ENCODE measurements at places on chromosomes 2 and 18.
A peak's percentile ranks its signal among the peaks of the same experiment; 100 is the strongest.

GRCh38 chr2:99626158-99626557 lies 136.3 kb upstream of the REV1 start:
- DNase-seq: no peak

DNA sequence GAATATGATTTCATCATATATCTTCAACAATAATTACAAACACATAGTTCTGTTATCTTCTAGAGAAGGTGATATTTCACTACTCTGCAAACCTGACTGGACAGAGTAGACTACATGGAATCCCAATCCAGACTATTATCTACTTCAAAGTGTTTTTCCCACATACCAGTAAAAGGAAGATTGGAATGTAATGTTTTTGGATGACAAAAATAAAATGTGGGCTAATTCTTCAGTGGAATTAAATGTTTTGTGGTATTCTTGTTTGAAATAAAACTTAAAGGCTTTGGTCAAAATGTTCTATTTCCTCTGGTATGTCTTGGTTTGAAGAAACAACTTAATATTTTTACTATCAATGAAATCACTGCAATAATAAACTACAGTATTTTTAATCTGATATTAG lies 22.1 kb downstream of the COL5A2 start:
- DNase-seq: no peak

DNA sequence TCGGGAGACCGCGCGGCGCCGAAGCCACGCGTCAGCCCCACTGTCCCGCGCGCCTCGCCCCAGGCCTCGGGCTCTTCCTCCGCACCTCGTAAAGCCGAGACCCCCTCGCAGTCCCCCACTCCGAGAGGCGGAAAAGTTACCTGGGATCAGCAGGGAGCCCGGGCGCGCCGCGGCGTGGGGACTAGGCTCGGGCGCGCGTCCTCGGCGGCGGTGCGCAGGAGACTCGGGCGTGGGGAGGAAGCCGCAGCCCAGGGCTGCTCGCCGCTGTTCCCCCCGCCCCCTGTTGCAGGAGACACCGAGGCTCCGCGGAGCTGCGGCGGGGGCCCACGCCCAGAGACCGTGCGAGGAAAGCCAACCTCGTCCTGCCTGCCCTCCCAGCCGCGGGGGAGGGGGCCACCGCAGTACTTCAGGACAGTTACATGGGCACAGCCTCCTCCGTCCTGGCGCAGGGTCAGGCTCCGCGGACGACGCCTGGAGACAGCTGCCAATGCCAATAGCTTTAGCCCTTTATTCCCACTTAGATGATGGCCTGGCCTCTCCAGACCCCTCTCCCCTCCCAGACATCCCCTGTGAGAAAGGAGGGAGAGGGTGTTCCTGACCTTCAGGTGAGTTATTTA lies at the start of gene EPB41L3:
EPB41L3 (minus strand) TSS at position 225 of the 617 bp plus-strand sequence. CDS start 54,814 bp downstream, outside the sequence.
- no peak for DNase-seq

DNA sequence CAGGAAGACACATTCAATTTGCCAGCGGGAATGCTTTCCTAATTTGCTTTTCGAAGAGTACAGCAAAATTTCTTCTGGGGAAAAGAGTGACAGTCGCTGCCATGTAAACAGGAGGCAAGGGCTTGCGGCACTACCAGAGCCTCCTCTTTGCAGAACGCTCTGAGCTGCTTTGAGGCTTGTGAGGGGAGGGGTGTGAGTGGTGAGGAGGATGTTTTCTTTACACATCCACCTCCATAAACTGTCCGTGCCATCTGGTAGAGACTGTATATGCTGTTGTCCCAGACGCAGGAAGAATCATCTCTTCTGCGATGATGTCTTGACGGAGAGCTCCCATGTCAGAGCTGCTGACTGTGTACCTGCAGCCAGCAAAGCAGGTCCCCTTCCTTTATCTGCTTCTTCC lies 138.0 kb downstream of the SOCS6 start:
- no peak for DNase-seq

- DNase-seq: peak; percentile 32
Measured at GRCh38 chr2:219368690-219369191, 19.0 kb downstream of the DNPEP start.

DNA sequence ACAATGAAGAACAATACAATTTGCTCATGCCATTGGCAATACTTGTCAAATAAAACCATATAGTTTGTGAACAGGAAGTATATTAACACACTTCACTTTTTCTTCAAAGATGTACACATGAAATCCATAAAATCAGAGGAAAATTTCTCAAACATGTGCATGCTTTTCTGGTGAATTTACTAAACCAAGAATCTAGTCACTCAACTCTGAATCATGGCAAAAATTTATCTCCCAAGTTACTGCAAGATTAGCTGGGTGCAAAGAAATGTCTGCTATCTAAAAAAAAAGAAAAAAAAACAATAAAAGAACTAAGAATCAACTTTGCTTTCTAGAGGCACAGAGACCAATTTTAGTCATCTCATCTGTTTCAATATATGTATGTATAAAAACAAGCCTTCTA lies 419.2 kb downstream of the NR4A2 start:
- DNase-seq: no peak

GRCh38 chr2:71995067-71995665 lies 152.5 kb downstream of the CYP26B1 start:
- DNase-seq: no peak

DNA sequence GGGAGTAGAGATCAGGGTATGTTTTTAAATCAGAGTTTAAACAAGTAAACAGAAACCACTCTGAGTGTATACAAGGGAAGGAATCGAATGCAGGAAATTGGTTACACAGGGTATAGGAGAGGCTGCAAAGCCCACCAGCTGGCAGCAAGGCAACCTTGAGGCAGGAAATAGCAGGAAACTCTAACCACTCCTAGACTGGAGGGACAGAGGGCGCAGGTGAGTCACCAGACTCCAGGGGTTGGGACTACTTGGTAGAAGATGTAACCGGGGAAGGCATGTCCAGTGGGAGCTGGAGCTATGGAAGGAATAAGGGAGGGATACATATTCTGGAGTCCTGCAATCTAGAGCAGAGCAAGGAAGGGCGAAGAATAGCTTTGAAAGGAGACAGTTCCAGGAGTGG lies 152.3 kb downstream of the MEIS1 start:
- DNase-seq: no peak

GRCh38 chr18:26014462-26014861 lies 76.0 kb downstream of the SS18 start:
- DNase-seq: no peak

GRCh38 chr2:151777935-151778334 lies 43.7 kb upstream of the NEB start:
- no peak for DNase-seq

DNA sequence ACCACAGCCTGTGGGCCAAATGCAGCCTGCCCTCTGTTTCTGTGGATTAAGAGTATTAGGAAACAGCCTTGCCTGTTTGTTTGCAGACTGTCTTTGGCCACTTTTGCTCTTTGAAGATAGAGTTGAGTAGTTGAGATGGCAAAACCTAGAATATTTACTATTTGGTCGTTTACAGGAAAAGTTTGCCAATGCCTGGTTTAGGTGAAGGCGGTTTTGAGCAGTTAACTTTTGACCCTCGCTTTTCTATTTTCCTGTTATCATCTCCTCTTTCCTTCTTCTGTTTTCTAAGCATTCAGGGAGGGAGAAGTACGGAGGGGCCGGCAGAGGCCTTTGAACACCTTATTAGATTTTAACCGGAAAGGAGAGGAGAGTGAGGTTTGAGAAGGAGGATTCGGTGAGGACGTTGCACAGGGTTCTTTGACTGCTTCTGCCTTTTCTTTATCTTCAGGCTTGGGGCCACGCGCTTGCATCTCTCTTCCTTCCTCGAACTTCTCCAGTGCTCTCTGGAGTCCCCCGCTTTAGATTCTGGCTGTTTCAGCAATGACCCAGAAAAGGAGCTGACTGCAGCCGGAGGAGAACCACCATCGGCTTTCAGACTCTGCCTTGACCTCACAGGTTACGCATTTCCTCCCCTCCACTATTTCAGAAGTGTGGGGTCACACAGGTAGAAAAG lies 39.2 kb downstream of the IL1R2 start:
- no peak for DNase-seq

GRCh38 chr2:215831296-215831913 lies 181.9 kb downstream of the MREG start:
- DNase-seq: no peak

- no peak for DNase-seq
Measured at GRCh38 chr2:200431996-200432705, 77.7 kb downstream of the KCTD18 start.

DNA sequence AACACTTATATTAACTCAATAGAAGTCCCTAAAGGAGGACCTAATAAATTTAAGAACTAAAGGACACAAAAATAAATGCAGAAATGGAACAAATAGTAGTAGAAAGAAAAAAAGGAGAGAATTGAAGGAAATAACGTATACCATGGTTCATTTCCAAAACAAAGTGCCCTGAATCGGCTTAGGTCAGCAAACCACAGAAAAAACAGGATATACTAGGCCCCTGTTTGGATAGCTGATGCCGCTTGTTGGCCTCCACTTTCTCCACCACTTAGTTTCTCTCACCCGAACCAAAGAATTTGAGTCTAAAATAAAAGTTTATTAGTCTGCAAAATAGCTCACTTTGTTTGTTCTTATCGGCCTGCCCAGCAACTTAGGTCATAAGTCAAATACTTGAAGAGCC lies 100.4 kb downstream of the HIBCH start:
- no peak for DNase-seq

GRCh38 chr2:217849154-217849975 lies 153.4 kb downstream of the TNS1 start:
- DNase-seq: no peak

DNA sequence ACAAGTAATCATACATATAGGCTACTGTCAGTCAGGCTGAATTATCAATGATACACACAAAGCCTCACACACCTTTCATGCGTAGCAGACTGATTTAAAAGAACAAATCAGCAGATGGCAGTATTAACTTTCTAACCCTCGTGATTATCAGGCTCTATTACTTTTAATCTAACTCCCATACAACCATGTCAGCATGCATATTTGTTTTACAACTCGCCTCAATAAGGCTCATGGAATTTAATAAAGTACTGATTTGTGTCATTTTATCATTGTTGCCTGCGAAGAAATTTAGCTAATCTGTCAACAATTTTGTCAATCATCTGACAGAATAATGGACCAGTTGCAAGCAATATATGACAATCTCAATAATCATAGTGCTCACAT lies 82.8 kb downstream of the SLC25A12 start:
- no peak for DNase-seq

GRCh38 chr18:57128220-57128932 lies 18.5 kb upstream of the BOD1L2 start:
- DNase-seq: no peak

GRCh38 chr18:75066021-75066880 lies 142.7 kb downstream of the PTGR3 start:
- DNase-seq: no peak

- no peak for DNase-seq
Measured at GRCh38 chr18:77141401-77142118, 9.0 kb upstream of the MBP start.

DNA sequence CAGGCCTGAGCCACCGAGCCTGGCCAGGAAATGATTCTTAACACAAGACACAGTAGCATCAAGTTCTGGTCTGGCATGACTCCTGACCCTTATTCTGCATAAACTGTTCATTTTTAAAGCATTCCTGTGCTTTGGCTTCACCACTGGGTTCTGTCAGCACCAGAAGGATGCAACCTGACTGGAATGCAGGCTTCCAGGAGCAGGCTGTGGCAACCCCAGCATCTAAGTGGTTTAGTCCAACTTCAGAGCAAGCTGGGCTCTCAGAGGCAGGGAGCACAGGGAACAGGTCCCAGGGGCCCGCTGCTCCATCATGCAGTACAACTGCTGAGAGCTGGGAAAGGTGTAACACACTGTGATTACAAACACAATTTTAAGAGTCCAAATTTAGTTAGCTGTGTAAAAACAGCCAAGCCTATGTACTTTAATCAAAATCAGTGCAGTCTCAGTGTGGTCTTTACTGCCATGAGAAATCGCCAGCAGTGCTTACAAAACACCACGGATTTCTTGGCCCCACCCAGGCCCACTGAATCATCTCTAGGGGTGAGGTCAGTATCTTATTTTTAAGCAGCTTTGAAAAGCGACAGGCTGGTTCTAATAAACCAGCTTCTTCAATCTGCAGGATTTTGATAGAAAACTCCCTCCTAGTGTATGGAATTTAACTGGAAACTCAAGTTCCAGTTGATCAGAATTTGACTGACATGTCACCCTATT lies 44.4 kb upstream of the TMEM182 start:
- DNase-seq: no peak

DNA sequence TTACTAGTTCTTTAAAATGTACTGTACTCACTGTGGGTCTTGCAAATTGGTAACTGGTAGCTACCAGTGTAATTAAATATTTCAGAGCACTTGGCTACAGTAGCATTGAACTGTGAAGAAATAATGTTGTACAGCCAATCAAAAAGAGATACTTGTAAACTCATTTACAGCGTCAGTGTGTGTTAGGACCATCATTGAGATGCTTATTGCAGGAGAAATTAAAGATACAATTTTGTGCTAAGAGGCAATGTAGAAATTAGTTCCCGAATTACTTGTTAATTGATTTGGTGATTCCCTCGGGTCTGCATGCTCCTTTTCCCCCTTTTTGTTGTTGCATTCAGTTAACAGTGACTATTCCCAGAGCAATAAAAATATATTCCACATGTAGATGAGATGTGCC lies 330.5 kb downstream of the AGAP1 start:
- DNase-seq: no peak

GRCh38 chr2:67984600-67984999 lies 78.2 kb downstream of the C1D start:
- no peak for DNase-seq
